Effector memory CD4-positive, alpha-beta T cell (primary cell): ENCODE measurements at places on chromosomes 6 and 20.

- H3K27ac ChIP-seq: no peak overlapping the region
- H3K4me1 ChIP-seq: no peaks in the 10 kb centered on the region
- H3K36me3 ChIP-seq: no peaks in the 10 kb centered on the region
- no peaks in the 10 kb centered on the region for H3K27me3 ChIP-seq
- no peak overlapping the region for H3K4me3 ChIP-seq
Observed at GRCh38 chr6:20704325-20705025, 170.2 kb downstream of the CDKAL1 start.

DNA sequence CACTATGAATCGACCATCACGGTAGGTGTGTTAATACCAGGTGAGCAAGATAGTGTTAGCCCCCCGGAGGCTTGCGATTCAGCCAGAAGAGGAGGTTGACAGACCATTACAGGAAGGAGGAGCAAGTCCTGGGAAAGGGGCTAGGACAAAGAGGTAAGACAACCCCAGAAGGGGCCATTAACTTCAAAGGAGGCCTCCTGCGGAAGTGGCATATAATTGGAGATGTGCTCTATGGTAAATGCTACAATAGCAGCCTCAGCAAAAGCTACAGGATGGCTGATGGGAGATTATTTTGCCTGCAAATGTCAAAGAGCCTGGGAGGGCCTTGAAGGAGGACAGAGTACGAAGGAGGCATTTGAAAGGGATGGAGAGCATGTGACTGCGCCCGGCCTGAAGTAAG lies 108.6 kb upstream of the CITED2 start:
- H3K4me1 ChIP-seq: no peaks in the 10 kb centered on the region
- no peak overlapping the region for H3K4me3 ChIP-seq
- H3K27ac ChIP-seq: no peak overlapping the region
- no peak for DNase-seq
- H3K27me3 ChIP-seq: no peaks in the 10 kb centered on the region
- H3K36me3 ChIP-seq: no peaks in the 10 kb centered on the region

GRCh38 chr6:131949909-131950766 lies 1.0 kb downstream of the CCN2 start:
- H3K27me3 ChIP-seq: peaks cover 18% of the 10 kb centered on the region
- no peak for DNase-seq
- no peaks in the 10 kb centered on the region for H3K36me3 ChIP-seq
- peak overlapping the region; percentile 41 for H3K4me3 ChIP-seq
- H3K27ac ChIP-seq: no peak overlapping the region

DNA sequence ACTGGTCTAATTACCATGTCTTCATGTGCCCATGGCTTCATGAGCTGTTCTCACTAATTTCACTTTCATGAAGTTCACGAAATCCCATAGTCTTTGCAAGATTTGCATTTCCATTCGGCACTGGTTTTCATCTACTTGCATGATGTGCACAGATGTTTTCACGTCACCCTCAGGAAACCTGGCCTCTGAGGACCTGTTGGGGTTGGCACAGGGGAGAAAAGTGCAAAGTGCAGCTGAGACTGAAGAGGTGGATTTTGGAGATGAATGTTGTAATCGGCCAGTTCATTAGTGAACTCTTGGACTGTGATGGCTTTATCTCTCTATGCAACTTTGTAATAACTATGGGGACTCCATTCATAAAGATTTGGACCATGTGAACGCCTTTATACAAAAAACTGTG lies 80.2 kb upstream of the SULF2 start:
- H3K27me3 ChIP-seq: no peaks in the 10 kb centered on the region
- H3K27ac ChIP-seq: no peak overlapping the region
- H3K36me3 ChIP-seq: no peaks in the 10 kb centered on the region
- no peaks in the 10 kb centered on the region for H3K4me1 ChIP-seq
- no peak overlapping the region for H3K4me3 ChIP-seq

- no peaks in the 10 kb centered on the region for H3K36me3 ChIP-seq
- no peak overlapping the region for H3K27ac ChIP-seq
- H3K4me1 ChIP-seq: peaks cover 19% of the 10 kb centered on the region
- DNase-seq: no peak
- no peak overlapping the region for H3K4me3 ChIP-seq
Observed at GRCh38 chr6:125304970-125305660, 3.3 kb upstream of the HDDC2 start.

- peaks cover 6% of the 10 kb centered on the region for H3K36me3 ChIP-seq
- H3K4me3 ChIP-seq: no peak overlapping the region
- no peak for DNase-seq
- no peak overlapping the region for H3K27ac ChIP-seq
- H3K27me3 ChIP-seq: no peaks in the 10 kb centered on the region
- H3K4me1 ChIP-seq: no peaks in the 10 kb centered on the region
Observed at GRCh38 chr6:158497620-158498019, 62.3 kb upstream of the TMEM181 start.

DNA sequence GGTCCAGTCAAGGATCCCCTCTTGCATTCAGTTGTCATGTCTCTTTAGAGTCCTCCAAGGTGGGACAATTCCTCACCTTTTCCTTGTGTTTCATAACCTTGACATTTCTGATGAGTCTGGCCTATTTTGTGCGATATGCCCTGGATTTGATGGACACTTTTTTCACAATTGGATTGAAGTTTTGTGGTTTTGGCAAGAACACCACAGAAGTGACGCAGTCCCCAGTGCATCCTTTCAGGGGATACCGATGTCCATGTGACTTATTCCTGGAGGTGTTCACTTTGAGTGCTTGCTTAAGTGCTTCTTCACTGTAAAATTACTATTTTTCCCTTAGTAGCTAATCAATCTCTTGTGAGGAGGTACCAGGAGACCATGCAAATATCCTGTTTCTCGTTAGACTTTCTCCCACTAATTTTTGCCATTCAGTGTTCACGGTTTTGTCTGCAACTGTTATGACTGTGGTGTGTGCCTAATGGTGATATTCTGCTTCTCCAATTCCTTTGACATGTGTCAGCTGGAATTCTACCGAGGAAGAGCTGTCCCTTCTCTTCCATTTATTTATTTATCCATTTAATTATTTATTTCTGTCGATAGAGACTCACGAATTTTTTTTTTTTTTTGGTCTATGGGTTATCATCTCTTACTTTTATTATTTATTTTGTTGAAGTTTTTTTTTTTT lies 30.8 kb downstream of the BPIFB4 start:
- H3K27ac ChIP-seq: no peak overlapping the region
- no peaks in the 10 kb centered on the region for H3K27me3 ChIP-seq
- no peaks in the 10 kb centered on the region for H3K4me1 ChIP-seq
- DNase-seq: no peak
- H3K36me3 ChIP-seq: no peaks in the 10 kb centered on the region

GRCh38 chr6:125259354-125259736 lies 42.4 kb downstream of the HDDC2 start:
- H3K27me3 ChIP-seq: no peaks in the 10 kb centered on the region
- H3K4me1 ChIP-seq: no peaks in the 10 kb centered on the region
- no peak overlapping the region for H3K4me3 ChIP-seq
- no peak for DNase-seq
- no peaks in the 10 kb centered on the region for H3K36me3 ChIP-seq

DNA sequence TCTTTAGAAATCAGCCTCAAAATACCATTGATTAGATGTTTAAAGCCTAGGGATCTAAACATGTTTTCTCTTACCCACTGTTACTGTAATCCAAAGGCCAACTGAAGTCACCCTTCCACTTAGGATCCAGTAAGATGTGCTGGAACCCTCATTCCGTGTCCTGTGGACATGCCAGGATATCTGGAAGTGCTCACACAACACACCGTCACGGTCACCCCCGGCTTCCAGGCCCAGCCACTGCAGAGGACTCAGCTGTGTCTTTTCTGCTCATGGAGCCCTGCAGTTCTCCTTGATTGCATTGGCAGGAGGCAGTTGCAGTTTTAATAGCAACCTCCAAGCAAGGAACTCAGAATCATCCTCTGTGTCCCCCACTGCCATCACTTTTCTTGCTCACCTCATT lies 93.3 kb downstream of the CAP2 start:
- no peaks in the 10 kb centered on the region for H3K27me3 ChIP-seq
- H3K4me1 ChIP-seq: no peaks in the 10 kb centered on the region
- no peak for DNase-seq
- no peak overlapping the region for H3K4me3 ChIP-seq
- H3K27ac ChIP-seq: no peak overlapping the region

- no peak for DNase-seq
- H3K36me3 ChIP-seq: no peaks in the 10 kb centered on the region
- H3K27ac ChIP-seq: no peak overlapping the region
- no peak overlapping the region for H3K4me3 ChIP-seq
Observed at GRCh38 chr20:19254956-19255355, 42.5 kb downstream of the SLC24A3 start.

- H3K4me3 ChIP-seq: no peak overlapping the region
- no peaks in the 10 kb centered on the region for H3K27me3 ChIP-seq
- no peak overlapping the region for H3K27ac ChIP-seq
- no peaks in the 10 kb centered on the region for H3K36me3 ChIP-seq
- DNase-seq: no peak
Observed at GRCh38 chr6:148530394-148530953, 187.8 kb downstream of the SASH1 start.

GRCh38 chr6:124991764-124992295 lies 29.6 kb downstream of the RNF217 start:
- no peak overlapping the region for H3K27ac ChIP-seq
- no peak overlapping the region for H3K4me3 ChIP-seq
- DNase-seq: no peak
- no peaks in the 10 kb centered on the region for H3K4me1 ChIP-seq

DNA sequence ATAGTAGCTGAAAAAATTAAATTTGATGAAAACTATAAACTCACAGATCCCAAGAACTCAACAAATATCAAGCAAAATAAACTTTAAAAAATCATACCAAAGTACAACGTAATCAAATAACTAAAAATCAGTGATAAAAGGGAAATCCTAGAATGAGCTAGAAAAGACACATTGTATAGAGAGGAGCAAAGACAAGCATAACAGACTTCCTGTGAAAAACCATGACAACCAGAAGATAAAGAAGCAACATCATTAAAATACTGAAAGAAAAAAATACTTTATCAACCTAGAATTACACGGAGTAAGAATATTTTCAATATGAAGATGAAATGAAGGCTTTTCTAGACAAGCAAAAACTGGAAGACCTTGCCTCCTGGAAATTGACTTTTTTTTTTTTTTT lies 9.8 kb downstream of the MUC22 start:
- H3K4me1 ChIP-seq: no peaks in the 10 kb centered on the region
- DNase-seq: no peak
- H3K27ac ChIP-seq: no peak overlapping the region
- no peaks in the 10 kb centered on the region for H3K36me3 ChIP-seq

DNA sequence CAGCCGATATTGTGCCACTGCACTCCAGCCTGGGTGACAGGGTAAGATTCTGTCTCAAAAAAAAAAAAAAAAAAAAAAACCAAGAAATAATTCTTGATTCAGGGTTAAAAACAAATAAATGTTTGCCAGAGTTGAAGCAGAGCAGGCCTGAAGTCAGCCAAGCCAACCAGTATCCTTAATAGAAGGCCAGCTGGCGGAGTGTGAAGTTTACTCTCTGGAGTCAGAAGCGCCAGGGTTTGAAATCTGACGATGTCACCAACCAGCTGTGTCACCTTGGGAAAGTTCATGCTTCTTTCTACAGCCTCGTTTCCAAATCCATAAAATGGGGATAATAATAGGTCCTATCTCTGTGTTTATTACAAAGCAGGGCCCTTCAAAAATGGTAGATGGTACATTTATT lies 73.0 kb upstream of the ENPP5 start:
- H3K4me1 ChIP-seq: no peaks in the 10 kb centered on the region
- no peak overlapping the region for H3K27ac ChIP-seq
- no peak for DNase-seq
- no peaks in the 10 kb centered on the region for H3K27me3 ChIP-seq
- H3K36me3 ChIP-seq: no peaks in the 10 kb centered on the region
- H3K4me3 ChIP-seq: no peak overlapping the region

- no peaks in the 10 kb centered on the region for H3K27me3 ChIP-seq
- no peaks in the 10 kb centered on the region for H3K36me3 ChIP-seq
- H3K27ac ChIP-seq: no peak overlapping the region
- DNase-seq: no peak
- no peaks in the 10 kb centered on the region for H3K4me1 ChIP-seq
- H3K4me3 ChIP-seq: no peak overlapping the region
Observed at GRCh38 chr6:128605961-128606360, 85.6 kb upstream of the PTPRK start.

GRCh38 chr20:44464514-44464913 lies 11.2 kb upstream of the TTPAL start:
- no peak for DNase-seq
- no peak overlapping the region for H3K27ac ChIP-seq
- no peaks in the 10 kb centered on the region for H3K27me3 ChIP-seq
- H3K4me1 ChIP-seq: no peaks in the 10 kb centered on the region
- no peak overlapping the region for H3K4me3 ChIP-seq
- no peaks in the 10 kb centered on the region for H3K36me3 ChIP-seq

DNA sequence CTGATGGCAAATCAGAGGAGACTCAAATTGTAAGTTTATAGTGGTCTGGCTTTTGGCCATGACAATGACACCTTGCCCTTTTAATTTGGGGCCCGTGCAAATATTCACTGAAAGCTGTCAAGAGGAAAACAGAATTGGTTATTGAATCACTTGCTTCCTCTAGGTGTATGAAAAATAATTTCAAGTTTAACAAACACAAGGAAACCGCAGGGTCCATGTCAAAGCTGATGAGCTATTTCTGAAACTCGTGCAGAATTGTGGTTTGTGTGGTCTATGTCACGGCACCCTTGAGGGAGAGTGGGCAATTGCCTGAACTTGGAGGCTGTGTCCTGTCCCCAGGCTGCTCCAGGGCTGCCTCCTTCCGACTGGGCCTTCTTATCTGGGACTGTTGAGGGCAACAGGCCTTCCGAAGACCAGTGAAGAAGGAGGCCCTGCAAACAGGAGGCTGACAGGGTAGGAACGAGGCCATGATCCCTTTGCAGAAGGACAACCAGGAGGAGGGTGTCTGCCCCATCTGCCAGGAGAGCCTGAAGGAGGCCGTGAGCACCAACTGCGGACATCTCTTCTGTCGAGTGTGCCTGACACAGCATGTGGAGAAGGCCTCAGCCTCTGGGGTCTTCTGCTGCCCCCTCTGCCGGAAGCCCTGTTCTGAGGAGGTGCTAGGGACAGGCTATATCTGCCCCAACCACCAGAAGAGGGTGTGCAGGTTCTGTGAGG lies 788 bp downstream of the TRIM40 start:
- peaks cover 4% of the 10 kb centered on the region for H3K27me3 ChIP-seq
- no peak overlapping the region for H3K27ac ChIP-seq
- no peaks in the 10 kb centered on the region for H3K36me3 ChIP-seq
- DNase-seq: no peak

GRCh38 chr6:68368845-68369244 lies 266.2 kb upstream of the ADGRB3 start:
- H3K27ac ChIP-seq: no peak overlapping the region
- DNase-seq: no peak
- H3K4me3 ChIP-seq: no peak overlapping the region
- no peaks in the 10 kb centered on the region for H3K4me1 ChIP-seq

- H3K4me1 ChIP-seq: no peaks in the 10 kb centered on the region
- H3K36me3 ChIP-seq: no peaks in the 10 kb centered on the region
- DNase-seq: no peak
- no peaks in the 10 kb centered on the region for H3K27me3 ChIP-seq
Observed at GRCh38 chr6:40325041-40325440, 262.1 kb downstream of the LRFN2 start.

GRCh38 chr6:41659935-41660334 lies 21.7 kb downstream of the MDFI start:
- no peaks in the 10 kb centered on the region for H3K36me3 ChIP-seq
- no peak overlapping the region for H3K4me3 ChIP-seq

GRCh38 chr6:117739869-117740268 lies 64.6 kb downstream of the NUS1 start:
- no peak overlapping the region for H3K4me3 ChIP-seq
- H3K27me3 ChIP-seq: no peaks in the 10 kb centered on the region
- DNase-seq: no peak
- H3K36me3 ChIP-seq: no peaks in the 10 kb centered on the region
- no peaks in the 10 kb centered on the region for H3K4me1 ChIP-seq
